BJ (cell line): ENCODE measurements at places on chromosomes 7 and 10. TPM values are rescaled to one million over a fixed set of nuclear protein-coding genes. Genes with fewer than 3 reads are reported as not detected.

GRCh38 chr7:101882005-101882421 is 64.6 kb downstream of the CUX1 start:
- peak; percentile 99 for DNase-seq

- no peak for DNase-seq
Measured at GRCh38 chr7:90262438-90262837, 17.5 kb downstream of the CFAP69 start.

GRCh38 chr7:68564306-68565135 is 1033.8 kb upstream of the AUTS2 start:
- DNase-seq: no peak

DNA sequence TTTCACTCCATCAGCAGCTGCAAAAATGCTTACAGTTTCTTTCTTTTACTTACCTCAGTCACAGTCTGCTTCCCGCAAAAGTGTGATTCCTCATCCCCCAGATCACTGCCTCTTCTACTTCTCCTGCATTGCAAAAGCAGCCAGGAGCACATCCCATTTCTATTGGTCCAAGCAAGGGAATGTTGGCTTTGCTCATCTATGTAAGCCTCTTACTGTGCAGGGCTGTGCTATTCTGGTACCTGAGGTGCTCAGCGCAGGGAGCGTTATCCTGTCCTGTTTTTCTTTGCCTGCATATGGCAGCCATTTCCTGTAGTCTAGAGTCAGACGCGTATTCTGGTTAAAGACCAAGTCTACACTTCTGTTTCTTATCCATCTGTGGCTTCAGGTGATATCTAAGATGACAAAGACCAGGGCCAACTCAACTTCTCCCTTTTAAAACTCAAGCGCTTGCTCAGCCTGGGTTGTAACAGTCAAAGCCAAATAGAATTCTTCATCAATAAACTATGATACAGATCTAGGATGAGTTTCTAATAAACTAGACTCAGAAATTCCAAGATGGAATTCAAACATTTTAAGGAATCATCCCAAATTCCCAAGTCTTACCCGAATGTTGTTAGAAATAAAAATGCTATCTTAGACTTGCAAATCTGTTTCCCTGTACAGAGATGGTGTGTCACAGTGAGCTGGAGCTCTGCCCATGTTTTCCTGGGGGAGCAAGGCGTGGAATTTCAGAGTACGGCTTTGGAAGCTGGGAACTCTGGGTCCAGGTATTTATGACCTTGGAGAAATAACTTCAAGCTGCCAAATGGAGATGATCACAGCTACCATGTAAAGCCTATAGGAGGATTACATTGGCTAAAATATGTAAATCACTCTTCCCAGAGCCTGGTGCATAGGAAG is 6.1 kb upstream of the RBM17 start:
- DNase-seq: no peak

GRCh38 chr10:48604991-48605508 is at the start of gene ARHGAP22:
Gene ARHGAP22 (minus strand): TSS chr10:48605073. CDS start chr10:48604796, 277 bp downstream.
- DNase-seq: no peak

DNA sequence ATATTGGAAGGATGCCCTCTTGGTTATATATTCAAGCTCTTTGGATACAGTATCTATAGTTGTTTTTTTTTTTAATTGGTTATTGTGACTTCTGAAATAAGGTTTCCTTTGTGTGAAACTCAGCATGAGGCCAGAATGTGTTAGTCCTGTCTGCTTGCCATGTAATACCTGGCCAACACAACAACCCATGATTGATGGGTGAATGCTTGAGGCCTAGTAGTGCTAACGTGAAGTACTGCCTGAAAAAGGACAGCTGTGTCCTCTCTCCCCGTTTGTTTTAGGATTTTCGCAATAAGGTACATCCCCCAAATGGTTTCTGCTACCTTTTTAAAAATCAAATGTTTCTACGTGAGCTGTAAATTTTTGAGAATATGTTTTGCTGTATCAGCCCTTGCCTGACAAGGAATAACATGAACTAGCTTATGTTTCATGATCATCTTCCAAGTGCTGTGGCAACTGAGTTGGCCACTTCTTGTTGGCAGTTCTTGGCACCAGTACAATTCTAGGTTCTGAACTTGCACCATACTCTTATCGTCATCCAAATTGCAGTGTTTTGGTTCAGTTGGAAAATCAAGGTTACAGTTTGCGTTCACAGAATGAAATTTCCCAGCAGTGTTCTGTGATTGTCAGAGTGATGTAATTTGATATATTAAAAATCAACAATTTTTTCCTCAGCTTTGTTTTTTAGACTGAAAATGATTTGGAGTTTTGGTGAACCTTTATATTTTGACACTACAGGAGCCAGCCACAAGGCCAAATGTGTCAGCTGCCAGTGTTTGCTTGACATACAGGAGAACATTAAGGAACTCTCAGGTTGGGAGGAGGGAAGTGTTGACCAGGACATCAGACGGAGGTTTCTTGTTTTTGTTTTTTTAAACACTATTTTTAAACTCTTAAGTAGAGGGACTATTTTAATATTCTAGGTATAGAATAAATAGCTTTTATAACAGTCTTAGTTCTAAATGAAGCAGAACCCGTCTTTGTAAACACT is 13.5 kb upstream of the ASCC1 start:
- no peak for DNase-seq

TMEM236 gene
- polyA plus RNA-seq: 0.02 and 0.04 TPM in 2 replicates

DNA sequence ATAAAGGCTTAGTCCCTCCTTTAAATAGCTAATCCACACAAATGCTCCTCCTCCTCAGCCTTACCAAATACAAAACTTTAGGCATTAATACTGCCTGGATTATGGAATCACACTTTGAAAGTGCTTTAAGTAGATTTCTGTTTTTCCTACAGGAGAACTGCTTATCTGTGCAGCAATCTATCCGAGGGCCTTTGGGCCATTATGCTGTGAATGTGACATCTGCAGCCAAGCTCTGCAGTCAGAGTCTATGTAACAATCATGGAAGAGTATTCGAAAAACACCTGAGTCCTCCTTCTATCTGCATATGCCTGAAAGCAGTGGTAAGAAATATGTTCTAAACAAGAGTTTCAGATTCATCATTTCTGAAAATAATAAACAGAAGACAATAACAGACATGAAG is 16.2 kb upstream of the HYAL4 start:
- DNase-seq: no peak

DNA sequence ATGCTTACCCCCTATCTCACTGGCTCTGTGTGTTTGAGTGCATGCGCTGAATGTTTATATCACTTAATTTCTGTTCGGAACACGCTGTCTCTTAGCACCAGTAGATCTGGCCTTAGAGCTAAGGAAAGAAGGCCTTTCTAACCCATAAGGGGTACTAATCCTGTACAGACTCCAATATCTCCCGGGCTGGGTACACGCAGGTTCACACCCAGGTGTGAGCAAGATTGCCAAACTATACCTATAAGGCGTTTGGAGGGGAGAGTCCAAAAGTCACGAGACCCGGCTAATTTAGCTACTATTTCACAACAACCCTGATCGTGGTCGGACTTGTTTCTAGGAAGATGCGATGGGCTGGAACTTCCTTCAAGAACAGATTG is 727 bp upstream of the PDSS1 start:
- no peak for DNase-seq

- DNase-seq: no peak
Measured at GRCh38 chr7:26743205-26743604, 121.2 kb downstream of the SKAP2 start.

DNA sequence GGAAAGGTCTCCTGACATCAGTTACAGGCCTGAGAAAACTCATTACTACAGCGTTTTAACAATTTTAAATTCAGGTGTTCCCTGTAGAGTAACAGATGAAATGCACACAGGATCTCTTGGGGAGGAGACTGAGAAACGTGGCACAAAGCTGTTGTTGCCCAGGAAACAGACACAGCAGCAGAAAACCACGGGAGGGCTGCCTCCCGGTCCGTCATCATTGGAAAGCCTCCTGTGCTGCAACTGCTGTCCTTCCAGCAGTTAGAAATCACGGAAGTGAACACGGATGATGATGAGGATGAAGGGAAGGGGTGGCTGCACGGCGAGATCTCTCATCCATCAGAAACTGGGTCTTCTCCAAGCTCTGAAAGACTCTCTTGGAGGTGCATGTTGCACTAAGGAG is 94.6 kb upstream of the RNF32 start:
- DNase-seq: no peak

KEL gene
- polyA plus RNA-seq: 0.17 and 0.31 TPM in 2 replicates

GRCh38 chr10:107971411-107971810 is 806.9 kb upstream of the SORCS1 start:
- no peak for DNase-seq

DNA sequence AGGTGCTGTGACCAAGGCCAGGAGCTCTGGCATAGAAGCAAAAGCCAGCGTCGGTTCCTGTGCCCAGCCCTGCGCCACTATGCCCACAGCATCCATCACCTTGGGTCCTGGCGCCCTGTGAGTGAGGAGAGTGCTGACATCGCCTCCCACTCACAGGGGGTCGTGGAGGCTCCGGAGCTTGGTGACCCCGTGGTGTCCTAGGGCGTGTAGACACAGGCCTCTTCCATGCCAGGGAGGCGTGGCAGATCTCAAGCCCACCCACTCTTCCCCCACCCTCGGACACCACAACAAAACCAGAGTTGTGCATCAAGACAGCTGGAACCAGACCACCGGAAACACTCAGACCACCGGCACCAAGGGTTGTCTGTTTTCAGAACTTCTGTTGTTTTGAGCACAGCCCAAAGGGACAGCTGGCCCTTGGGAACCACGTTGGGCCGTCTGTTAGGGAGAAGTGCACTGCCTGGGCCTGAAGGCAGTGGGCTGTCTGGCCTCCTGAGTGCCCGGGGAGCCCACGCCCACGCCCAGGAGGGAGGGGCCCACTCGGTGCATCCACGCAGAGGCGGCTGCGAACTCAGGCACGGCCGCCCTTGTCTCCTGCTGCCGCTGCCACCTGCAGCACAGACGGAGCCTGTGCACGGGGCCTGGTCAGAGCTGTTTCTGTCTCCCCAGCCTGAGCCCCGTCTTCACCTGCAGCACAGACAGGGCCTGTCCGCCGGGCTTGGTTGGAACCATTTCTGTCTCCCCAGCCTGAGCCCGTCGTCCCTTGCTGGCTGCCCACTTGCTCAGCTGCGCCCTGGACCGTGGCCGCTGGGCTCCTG is 106.3 kb downstream of the INPP5A start:
- no peak for DNase-seq

SLC29A4 gene
- polyA plus RNA-seq: 1.9 and 3.4 TPM in 2 replicates

CNNM1 gene
- 1.1 and 1.3 TPM in 2 replicates for polyA plus RNA-seq
